Activated CD8-positive, alpha-beta memory T cell treated with anti-CD3 and anti-CD28 coated beads, Interleukin-2, amount 50 U/mL, for 4 hours (primary cell): ENCODE measurements at places on chromosomes 3 and 15.

DNA sequence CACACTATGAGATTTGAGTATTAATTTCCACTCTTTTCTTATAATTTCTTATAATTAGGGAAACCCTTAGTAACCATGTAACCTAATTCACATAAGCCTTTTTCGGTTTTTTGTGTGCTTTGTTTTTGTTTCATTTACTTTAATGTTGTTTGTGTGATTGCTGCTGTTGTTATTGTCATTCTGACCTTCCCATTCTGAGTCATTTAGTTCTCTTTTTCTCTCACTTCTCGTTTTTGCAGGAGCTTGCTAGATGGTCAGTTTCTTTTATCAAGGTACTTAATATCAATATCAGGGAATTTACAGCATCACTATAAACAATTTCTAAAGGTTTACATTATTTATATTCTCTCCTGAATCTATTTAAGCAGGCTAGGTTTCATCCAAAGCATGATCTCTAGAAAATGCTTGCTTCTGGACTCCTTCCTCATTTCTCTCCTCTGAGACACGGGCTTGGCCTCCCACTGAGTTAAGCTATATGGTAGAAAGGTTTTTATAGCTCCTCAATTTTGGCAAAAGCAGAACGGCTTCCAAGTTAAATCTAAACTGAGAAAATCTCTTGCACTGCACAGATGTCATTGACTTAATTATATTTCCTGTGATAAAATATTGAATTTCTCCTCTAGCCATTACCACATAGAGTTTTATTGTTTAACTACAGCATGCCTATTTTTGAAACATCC lies 534.2 kb downstream of the NSUN3 start:
- no peak for DNase-seq

GRCh38 chr3:184016811-184017671 lies 643 bp downstream of the ABCC5 start:
- peak; percentile 46 for DNase-seq

DNA sequence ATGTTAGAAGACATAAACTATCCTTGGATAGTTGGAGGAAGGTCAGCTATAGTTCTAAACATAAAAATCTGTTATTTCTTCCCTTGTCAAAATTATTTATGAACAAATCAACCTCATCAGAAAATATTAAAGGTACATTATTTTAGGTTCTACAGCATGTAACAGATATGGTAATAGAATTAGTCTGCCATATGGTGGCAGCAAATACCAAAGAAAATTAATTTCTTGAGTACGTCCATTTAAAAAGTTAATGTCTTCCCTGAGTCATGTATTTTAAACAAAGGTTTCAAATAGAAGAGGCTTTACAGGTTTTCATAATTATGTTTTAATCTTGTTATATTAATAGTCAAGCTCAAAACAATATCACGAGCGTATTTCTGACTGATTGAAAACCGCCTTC lies 17.9 kb upstream of the ANKRD28 start:
- DNase-seq, result no peak

DNA sequence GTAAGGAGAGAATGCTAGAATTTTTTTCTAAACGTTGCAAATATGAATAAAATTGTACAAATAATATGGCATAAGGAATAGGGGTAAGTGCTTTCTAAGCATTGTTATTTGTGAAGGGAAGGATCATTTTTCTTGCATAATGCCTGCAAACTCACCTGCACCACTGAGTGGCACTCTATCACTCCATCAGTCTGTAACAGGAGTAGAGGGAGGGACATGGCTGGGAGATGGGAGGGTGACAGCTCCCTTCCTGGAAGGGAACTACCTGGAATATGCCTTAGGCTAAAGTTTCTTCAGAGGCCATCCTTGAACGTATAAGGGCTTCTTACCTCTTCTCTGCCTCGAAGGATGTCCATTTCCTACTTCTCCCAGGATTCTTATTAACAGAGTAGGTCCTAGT lies 3.0 kb downstream of the NAALADL2 start:
- DNase-seq, result no peak

GRCh38 chr15:59255680-59256336 lies 49.2 kb downstream of the LDHAL6B start:
- no peak for DNase-seq
